ENCODE measurements at places on chromosomes 7 and 10.

GRCh38 chr10:122939856-122940543 is 14.0 kb downstream of the C10orf88 start:
- DNase-seq, result no peak

GRCh38 chr10:111390813-111391563 is 314.2 kb downstream of the ADRA2A start:
- DNase-seq, result no peak

DNA sequence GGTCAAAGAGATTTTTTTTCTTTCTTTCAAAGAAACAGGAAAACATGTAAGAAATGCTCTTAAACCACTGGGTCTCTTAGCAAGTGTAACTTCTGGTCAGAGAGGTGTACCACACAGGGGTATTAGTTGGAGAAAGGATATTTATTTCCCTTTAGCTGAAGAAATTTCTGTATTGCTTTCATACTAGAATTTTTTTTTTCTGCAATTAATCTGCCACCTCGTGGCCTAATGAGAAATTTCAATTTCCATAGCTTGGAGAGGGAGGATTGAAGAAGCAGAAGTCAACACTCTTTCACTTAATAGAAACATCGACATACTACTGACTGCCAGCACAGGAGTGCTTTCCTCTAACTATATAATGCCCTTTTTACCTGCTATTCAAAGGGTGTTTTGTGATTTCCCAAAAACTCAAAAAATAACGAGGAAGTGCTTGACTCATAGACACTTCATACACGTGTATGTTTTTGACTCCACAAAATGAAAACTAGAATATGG is 177.6 kb upstream of the NAMPT start:
- DNase-seq, result no peak

DNA sequence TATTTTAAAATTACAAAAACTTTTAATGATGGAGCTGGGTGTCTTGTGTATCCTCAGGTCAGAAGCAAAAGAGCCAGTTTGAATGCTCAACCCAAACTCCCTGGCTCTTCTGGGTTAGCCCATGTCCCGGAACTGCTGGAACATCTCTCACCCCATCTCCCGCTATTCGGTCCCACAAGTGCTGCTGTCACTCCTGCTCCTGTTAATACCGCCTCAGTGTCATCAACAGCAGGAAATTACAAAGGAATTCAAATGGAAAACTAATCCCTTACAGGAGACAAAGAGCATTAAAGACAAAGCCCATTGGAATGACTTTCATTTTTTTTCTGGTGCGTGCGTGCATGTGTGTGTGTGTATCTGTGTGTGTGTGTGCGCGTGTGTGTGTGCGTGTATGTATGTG is 112.0 kb upstream of the C7orf33 start:
- DNase-seq, result no peak

DNA sequence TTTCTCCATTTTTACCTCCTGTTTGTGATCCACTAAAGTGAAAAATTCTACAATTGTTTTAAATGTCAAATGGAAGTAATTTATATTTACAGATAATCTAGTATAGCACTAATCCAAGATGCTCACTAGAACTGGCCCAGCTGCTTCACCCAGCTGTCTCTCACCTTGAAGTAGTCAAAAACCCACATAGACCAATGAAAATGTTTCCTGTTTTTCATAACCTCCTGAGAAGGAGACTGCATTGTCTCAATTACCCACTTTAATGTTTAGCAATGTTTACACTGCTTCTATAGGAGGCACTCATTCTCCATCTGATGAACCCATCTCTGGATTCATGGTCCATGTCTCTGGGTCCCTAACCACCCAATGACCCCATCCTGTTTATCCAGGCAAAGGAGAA is 56.1 kb upstream of the ADO start:
- no peak for DNase-seq

DNA sequence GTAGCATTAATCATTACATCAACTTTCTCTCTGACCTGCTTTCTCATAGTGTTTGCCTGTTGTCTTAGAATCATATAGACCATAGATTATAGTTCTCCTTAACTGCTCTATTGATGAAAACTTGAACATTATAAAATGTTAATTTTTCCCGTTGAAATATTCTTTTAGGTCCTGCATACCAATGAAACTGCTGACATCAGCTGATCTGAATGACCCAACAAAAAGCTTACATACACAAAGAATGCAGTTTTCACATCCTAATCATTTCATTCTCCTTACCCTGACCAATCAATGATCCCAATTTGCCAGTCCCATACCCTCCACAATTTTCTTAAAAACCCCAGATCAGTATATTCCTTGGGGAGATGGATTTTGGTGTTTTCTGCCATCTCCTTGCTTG is 302.9 kb upstream of the MBL2 start:
- no peak for DNase-seq

DNA sequence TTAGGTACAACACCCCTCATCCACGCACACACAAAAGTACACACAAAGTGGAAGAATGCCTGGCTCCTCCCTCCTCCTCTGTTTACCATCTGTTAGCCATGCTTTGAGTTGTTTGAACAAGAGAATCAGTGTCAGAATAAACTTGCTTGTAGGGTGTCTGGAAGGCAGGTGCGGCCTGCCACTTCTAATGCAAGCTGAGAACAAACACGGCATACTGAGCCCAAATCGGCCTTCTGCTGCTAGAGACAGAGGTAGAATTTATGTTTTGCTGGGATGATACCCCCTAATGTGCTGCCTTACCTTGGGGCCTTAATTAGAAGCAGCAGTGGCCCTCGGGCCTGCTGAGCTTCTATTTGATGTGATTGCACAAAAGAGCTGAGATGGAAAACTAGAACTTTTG is 24.9 kb upstream of the FAM180A start:
- DNase-seq, result no peak

- no peak for DNase-seq
Measured at GRCh38 chr10:25083546-25084111, 67.2 kb downstream of the THNSL1 start.

DNA sequence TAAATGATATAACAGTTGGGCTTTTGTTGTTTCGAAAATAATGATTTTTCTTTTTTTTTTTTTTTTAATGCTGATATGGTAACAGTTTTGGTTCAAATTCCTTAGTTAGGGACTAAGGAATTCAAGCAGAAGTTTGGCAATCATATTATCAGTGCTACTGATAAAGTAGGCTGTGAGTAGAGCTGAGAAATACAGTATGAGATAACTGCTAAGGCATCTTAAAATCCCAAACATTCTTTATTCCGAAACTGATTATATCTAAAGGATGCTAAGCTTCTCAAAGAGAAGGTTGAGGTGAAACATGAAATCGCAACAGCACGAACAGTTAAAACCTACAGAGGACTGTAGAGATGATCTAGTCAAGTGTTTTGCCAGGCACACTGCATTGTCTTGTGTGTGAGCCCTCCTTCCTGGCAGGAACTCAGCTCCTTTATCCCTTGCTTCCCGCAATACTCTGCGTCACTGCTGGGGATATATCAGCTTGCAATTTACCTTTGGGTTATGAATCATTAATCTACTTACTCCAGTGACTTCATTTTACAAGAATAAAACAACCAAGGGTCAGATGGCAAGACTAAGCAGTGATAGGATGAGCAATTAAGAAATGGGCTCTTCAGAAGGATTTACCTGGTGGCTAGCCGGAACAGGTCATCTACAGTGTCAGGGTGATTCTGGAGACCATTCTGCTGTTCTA is 36.7 kb downstream of the IRF5 start:
- no peak for DNase-seq

GRCh38 chr7:113562242-113562641 is 356.6 kb downstream of the PPP1R3A start:
- DNase-seq, result no peak

DNA sequence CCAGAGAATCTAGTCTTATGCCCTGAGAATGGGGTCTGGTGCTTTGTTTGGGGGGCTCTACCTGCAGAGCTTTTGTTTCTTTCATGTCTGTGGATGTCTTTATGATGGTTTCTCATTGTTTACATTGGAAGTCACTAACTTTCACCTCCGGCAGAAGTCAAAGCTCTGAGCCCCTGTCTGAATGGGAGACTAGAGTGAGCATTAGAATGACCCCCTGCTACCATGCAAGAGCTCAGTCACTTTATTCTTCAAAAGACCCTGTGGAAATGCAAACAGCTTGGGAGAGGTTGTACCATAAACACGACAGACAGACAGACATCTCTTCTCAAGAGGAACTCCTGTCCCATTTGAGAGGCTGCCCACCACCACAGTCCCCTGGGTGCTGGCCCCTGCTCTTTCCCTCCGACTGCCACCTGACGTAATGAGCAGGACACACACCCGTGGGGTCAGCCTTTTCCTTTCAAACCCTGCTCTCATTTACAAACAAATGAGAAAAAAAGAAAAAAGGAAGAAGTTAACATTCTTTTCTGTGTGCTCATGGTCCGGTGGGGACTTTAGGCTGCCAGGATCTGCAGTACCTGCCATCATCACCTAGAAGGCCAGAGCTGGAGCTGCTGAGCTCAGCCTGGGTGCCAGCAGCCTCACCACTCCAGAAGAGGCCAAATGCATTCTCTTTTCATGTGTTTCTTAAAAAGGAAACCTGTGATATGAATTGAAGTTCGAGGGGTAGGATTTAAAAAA is 91.6 kb downstream of the FZD1 start:
- no peak for DNase-seq

DNA sequence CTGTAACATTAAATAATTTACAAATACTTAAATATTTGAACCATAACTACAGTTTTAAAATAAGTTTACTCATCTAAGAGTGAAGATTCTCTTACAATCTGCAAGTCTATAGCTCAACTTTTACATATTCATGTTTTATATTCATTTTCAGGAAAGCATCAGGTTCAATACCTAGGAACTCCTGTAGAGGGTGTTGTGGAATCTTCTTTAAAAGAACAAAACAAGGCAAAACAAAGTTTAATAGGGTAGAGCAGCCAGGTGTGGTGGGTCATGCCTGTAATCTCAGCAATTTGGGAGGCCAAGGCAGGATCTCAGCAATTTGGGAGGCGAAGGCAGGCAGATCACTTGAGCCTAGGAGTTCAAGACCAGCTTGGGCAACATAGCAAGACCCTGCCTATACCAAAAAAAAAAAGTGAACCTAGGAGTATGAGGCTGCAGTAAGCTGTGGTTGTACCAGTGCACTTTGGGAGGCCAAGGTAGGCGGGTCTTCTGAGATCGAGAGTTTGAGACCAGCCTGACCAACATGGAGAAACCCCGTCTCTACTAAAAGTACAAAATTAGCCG is 45.1 kb downstream of the ST8SIA6 start:
- no peak for DNase-seq

DNA sequence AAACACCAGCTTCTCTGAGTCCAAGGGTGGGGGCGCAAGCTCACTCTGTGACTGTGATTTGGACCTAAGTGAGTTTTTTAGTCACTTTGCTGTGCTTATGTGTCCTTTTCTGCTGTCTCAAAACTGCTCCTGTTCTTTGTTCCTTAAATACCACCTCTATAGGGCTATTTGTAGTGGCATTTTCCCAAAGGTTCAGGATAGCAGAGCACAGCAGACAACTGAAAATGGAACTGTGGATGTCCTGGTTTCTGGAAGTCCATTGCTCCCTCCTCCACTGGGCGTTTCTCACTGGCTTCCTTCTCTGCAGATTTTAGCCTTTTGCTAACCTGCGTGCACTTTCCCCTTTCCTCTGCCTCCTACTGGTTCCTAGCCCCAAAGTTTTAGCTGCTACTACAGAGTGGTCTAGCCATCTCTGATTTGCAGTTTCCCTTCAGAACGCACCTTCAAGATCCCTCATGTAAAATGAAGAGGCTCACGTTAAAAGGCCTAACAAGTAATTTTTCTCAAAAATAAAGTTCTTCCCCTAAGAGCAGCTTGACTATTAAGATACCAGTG is 25.6 kb downstream of the BLVRA start:
- DNase-seq, result no peak

DNA sequence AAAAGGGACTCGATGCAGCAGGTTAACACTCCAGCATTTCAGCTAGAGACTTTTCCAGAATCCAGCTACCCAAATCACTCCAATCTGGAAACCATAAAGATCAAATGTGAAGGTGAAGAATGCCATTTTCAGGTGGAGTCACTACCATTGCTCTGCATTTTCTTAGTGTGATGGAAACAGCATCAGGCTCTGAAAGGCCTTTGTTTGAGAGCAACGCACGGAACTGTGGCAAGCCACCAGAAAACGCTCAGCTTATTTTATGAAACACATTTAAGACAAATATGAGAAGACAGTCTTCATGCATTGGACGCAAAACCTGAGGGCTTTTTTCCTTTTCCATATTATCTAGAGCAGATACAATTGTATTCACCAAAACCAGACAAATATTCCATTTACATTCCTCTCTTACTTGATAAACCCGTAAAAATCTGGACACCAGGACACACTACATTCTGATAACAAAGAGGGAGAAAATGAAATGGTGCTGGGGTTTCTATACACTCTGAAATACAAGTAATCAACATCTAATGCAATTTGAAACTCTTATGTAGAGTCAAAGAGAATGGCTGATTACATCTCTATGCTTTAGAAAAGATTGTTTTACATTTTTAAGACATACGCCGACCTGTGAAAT is 99.1 kb downstream of the NRP1 start:
- no peak for DNase-seq

GRCh38 chr10:122326385-122326784 is 48.1 kb upstream of the PLEKHA1 start:
- no peak for DNase-seq

- no peak for DNase-seq
Measured at GRCh38 chr10:13136651-13137050, 24.7 kb upstream of the MCM10 start.

DNA sequence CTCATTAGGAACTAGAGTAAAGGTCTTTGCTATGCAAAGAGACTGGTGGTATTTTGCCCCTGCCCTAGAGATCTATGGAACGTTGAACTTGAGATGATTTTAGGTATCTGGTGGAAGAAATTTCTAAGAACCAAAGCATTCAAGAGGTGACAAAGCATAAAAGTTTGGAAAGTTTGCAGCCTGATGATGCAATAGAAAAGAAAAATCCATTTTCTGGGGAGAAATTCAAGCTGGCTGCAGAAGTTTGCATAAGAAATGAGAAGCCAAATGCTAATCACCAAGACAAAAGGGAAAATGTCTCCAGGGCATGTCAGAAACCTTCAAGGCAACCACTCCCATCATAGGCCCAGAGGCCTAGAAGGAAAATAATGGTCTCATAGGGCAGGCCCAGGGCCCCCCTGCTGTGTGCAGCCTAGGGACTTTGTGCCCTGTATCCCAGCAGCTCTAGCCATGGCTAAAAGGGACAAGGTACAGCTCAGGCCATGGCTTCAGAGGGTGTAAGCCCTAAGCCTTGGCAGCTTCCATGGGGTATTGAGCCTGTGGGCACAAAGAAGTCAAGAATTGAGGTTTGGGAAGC is 16.5 kb downstream of the TFPI2 start:
- no peak for DNase-seq

- no peak for DNase-seq
Measured at GRCh38 chr10:3110782-3111620, 43.7 kb downstream of the PFKP start.

DNA sequence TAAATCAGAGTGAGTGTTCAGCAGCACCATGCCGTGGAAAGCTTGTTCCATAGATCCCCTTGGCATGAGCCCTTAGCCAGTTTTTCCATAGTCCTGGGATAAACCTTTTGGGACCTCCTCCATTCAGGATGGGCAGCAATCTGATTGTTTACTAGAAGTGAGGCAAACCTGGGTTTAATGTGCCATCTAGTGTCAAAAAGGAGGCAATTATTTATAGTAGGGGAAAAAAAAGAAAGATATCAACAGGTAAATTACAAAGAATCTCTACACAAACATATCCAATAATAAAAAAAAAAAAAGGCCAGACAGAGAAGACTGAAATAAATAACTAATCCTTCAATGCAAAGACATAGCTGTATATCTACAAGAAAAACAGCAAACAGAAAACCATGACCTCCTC is 229.0 kb upstream of the STK17A start:
- DNase-seq, result no peak
